Hematopoietic multipotent progenitor cell (in vitro differentiated cells): ENCODE measurements at places on chromosomes 5 and 9. TPM values are rescaled to one million over a fixed set of nuclear protein-coding genes. Genes with fewer than 3 reads are reported as not detected.

DNA sequence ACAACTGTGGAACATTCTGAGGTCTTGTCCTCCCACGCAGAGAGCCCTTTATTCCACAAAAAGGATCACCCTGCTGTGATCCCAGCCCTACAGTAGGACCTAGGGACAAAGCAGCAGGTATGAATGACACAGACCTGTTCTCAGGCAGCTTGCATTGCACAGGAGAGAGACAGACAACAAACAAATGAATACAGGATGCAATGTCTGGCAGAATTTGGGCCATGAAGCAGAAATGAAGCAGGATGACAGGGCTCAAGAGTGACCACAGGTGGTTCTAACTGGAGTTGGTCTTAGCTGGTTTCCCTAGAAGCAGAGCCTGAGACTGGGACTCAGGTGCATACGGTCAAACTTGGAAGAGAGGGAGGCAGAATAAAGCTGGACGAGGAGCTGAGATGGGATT, 388.8 kb downstream of the CDK5RAP2 start:
- no peak for DNase-seq

The GADD45G gene
- total RNA-seq: 7.3 TPM

DNA sequence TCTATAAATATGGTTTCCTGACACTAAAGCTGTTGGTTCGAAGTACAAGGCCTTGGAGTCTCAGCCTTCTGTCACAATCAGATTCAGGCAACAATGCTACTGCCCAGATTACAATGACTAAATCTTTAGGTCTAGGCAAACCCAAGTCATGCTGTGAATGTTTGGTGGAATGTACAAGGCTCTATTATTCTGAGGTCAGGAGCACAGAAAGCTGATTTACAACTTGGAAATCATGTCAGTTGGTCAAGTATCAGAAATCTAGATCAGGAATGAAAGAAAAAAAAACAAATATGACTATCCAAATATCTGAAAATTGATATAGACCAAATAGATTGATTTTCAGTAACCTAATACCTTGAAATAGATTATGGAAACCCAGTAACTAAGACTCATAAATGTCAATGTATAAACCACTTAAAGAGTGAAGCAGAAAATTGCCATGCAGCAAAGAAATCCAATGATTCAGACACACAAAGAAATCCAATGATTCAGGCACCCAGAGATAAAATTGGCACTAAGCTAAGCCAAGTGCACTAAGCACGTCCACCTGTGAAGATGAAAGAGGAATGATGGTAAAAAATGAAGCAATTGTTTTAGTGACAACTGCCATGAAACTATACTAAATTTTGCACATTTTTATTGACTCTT, 588.0 kb upstream of the TUSC1 start:
- DNase-seq: no peak

GRCh38 chr5:170139786-170140335, 34.2 kb downstream of the FOXI1 start:
- no peak for DNase-seq

The SEMA6A gene
- total RNA-seq: 0.27 TPM

- no peak for DNase-seq
Measured at GRCh38 chr5:117065161-117065560, 490.5 kb upstream of the SEMA6A start.

The MBLAC2 gene
- total RNA-seq: 12.9 TPM

DNA sequence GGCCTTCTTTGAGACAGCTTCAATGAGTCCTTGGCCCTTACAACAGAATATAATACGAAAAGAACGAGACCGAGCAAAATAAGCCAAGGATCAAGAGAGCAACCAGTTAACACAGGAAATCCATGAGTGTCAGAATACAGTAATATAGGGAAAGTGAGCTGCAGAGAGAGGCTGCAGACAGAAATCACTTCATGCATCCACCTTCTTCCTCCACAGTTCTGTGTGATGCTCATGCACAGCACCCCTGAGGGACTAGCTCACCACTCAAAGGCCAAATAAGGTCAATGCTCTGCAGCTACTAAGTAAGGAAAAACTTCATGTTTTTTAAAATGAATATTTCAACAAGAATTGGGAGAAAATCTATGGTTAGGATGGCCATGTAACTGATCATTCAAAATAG, 257.1 kb downstream of the MCTP1 start:
- DNase-seq: no peak

The TPD52L3 gene
- total RNA-seq: not detected

GRCh38 chr5:168592014-168592368, 12.8 kb upstream of the PANK3 start:
- no peak for DNase-seq

- no peak for DNase-seq
Measured at GRCh38 chr5:6755941-6756340, 42.7 kb downstream of the TENT4A start.

DNA sequence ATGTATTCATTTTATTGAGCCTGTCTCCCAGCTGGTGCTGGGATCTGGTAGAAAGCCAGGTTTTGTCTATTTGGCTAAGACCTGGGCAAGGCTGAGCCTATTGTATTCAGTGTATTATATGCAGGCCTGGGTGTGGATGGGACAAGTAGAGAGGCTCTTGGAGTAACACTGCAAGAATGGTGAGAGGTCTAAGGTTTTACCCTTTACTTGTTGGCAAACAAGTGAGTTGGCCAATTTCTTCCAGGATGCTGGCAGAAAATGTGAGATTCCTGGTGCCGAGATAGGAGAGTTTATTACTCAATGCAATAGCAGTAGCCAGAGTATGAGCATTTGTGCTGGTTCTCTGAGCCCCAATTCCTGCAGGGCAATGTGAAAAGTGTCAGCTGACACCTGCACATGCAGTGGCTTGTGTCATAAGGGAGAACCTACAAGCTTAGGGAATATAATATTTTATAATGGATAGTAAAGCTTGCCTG, 141.7 kb upstream of the PRLR start:
- DNase-seq: no peak

The CHD1 gene
- 32.6 TPM for total RNA-seq

DNA sequence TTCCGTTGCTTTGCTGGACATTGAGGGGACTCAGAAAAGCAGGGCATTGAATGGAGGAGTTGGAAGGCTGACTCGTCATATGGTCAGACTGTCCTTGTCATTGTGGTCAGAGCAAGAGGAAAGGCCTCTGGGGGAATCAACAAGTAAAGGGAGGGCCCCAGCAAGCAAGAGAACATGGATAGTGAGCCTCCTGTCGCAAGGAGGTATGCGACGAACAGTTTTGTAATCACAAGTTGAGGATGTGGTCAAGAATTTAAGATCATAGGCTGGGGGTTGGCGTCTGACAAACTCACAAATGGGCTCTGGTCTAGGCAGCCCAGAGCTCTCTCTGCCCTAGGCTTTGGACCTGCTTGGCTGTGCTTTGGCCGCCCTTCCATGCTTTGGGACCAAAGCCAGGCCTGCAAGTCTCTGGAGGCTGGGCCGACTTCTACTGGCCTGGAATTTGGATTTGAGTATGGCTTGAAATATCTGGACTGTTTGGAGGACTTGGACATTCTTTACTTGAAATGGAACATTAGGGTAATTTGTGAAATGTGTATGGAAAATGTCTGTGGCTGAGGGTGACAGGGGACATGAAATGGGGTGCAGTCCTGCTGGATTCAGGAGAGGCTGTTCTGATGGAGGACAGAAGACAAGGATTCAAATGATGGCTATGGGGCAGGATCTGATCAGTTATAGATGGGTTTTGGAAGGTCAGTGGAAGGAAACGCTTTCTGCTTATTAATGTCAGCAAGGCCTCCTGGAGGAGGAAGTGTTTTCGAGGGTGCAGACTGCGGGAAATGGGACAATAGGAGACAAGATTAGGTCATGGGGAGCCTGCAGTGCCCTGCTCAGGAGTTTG, 19.2 kb upstream of the NDST1 start:
- DNase-seq: no peak

The CDC14B gene
- total RNA-seq: 7.5 TPM

The MYOT gene
- not detected for total RNA-seq

- DNase-seq: no peak
Measured at GRCh38 chr5:174655351-174655750, 69.0 kb upstream of the MSX2 start.

GRCh38 chr9:89425024-89425805, 72.7 kb downstream of the SEMA4D start:
- no peak for DNase-seq

The DAB2IP gene
- total RNA-seq: 0.81 TPM

The ALDOB gene
- not detected for total RNA-seq

DNA sequence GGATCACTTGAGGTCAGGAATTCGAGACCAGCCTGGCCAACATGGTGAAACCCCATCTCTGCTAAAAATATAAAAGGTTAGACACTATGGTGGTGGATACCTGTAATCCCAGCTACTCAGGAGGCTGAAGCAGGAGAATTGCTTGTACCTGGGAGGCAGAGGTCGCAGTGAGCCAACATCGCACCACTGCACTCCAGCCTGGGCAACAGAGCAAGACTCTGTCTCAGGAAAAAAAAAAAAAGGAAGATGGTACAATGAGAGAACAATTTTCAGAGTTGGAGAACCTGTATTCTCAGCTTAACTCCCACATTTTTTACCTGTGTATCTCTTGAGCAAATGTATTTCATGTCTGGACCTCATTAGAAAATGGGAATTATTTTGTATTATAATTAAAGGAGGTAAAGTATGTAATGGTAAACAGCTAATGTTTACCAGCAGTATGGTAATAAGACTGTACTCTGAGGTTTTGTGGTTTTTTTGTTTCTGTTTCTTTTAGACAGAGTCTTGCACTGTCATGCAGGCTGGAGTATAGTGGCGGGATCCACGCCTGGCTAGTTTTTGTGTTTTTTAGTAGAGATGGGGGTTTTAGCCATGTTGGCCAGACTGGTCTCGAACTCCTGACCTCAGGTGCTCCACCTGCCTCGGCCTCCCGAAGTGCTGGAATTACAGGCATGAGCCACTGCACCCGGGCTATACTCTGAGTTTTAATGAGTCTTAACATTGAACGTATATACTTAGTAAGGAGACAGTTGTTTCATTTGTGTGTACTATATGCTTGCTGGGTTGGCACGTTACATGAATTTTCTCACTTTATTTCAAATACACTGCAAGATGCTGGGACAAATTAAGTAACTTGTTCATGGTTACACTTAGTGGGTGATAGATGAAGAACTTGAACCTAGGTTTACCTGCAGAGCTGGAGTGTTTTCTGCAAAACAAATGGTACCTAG, 16.2 kb downstream of the UHRF2 start:
- no peak for DNase-seq
